ENCODE measurements at places on chromosomes 11 and 22. TPM values are rescaled to one million over a fixed set of nuclear protein-coding genes. Genes with fewer than 3 reads are reported as not detected.

Gene CATSPER1
- total RNA-seq, result 0.30 TPM

Gene SRSF8
- total RNA-seq, result 45.9 TPM

DNA sequence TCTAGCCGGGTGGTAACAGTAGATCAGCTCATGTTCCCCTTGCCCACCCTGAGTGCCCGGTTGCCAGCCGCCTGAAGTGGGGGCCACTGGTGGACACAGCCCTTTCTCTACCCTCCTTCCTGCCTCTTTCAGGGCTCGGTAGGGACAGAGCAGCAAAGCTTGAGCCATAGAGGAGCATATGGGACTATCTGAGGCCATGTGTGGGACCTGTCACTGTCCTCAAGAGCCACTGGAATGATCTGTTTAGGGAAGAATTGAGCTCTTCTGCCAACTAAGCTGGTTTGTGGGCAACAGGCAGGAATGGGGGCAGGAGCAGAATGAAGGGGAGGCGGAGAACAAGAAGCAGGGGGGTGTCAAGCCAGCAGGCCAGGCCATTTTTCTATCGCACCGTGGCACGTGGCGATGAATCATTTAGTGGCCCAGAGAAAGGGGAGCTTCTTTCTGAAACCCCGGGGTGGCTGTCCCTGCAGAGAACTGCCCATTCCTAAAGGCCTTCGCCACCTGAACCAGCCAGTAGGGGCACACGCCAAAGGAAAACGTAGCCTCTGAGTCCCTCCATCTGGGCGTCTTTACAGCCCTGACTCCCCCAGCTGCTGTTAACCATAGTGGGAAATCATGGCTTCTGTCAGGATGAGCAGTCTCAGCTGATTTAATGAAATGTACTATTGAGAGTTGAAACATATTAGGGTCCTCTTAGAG lies 8.8 kb downstream of the ASPHD2 start:
- no peak for DNase-seq

- no peak for DNase-seq
These were observed 63.3 kb downstream of the TRIM44 start for GRCh38 chr11:35725885-35726284.

DNA sequence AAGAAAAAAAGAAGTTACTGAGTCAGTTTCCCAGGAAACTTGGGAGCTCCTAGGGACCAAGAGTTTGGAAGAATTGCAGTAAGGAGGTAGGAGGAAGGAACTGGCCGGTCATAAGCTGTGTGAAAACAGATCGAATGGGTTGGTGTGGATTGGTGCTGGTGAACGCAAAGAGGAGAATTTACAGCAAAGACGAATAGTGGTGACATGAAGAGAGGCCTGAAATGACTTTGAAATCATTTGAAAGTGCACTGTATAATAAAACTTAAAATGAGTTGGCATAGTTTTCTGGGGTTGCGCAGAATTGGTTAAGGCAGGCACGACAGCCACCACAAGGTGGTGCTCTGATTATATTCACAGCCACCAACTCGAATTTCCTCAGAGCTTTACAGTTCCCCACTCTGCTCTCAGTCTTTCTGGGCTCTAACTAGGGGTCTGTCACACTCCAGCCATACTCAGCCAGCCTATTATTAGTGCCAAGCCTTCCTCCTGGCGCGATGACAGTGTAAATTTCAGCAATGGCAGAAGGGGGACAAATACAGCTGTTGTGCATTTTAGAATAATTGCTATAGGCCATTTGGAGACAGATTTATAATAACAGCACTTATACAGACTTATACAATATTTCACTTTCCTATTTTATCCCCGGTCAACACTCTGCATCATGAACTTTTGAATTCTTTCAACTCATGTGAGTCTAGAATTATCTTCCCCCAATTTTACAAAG lies 8.3 kb upstream of the HTR3B start:
- peak; percentile 76 for DNase-seq

- peak; percentile 88 for DNase-seq
These were observed 540 bp downstream of the PPARA start for GRCh38 chr22:46150655-46151477.

DNA sequence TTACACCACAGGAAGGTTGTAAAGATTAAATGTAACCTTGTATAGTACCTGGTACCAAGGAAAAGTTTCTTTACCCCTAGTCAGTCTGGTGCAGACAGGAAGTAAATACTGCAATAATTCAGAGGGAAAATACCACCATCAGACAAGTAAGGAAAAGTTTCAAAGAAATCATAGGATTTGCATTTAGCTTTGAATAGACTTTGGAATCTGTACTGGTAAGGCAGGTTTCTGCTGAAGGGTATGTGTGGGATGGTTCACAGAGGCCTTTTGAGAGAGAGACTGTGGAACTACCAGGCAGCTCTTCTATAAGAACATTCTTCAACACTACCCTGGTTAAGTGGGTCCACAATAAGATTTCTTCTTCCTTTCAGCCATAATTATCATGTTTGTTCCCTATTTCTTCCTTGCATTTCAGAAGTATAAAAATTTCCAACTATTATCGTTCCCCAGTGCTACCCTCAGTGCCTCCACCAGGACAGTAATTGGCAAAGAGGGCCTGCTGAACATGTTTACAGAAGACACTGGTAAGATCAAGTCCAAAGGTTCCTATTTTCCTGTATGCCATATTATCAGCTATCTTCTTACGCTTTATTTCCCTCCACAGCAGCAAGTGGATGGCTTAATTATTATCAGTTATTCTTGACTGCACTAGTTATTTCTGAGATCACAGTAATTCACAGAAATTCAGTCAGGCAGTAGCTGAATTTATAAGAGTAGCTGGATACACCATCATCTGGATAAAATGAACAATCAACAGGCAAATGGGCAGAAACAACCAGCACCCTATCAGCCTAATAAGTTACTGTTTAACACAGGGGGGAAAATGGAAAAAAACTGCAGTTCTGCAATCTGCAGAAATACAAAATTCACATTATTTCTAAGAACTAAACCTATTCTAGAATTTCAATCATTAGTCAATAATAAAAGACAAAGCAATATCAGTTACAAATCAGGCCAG lies 48.5 kb downstream of the PITPNB start:
- no peak for DNase-seq

All from activated CD4-positive, alpha-beta T cell treated with anti-CD3 and anti-CD28 coated beads, Interleukin-2, amount 10 ng/mL, durations not matched to agents 24 days and 14 days (primary cell).